ENCODE measurements at places on chromosomes 13 and 19.

DNA sequence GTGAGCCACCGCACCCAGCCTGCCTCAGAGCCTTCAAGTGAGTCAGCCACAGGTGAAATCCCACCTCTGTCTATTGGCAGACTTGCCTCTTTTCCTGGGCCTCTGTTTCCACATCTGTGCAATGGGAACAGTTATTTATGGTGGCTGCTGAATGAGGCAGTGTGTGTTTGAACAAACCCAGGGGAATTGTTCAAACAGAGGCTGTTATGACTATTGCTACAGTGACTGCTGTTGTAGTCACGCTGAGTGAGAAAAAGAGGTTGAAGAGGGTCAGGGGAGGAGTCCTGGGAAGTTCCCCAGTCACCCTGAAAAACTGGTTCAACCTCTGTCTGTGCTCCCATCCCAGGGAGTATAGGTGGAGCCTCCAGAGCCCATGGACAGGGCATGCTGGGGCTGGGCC lies at the start of gene CEACAM19:
Gene CEACAM19 (plus strand): TSS at position 83 of the 400 bp plus-strand sequence. CDS start 450 bp downstream, outside the sequence.
- DNase-seq: no peak

DNA sequence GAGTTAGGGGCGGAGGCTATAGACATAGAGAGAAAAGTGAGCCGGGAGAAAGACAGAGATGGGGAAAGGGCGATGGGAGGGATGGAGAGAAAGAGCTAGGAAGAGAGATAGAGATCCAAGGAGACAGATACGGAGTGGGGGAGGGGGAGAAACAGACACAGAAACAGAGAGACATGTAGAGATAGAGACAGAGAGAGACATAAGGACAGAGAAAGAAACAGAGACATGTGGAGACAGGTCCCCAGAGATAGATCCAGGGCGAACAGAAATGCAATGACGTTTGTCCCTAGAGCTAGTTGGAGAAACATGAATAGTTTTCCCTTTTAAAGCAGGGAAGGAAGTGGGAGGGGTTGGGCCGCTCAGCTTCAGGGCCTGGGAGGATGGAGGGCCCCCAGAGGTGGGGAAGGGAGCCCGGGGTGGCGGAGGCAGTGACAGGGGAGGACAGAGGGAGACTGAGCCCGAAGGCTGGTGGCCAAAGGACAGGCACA lies 4.6 kb downstream of the PPP1R14A start:
- DNase-seq: peak; percentile 49

DNA sequence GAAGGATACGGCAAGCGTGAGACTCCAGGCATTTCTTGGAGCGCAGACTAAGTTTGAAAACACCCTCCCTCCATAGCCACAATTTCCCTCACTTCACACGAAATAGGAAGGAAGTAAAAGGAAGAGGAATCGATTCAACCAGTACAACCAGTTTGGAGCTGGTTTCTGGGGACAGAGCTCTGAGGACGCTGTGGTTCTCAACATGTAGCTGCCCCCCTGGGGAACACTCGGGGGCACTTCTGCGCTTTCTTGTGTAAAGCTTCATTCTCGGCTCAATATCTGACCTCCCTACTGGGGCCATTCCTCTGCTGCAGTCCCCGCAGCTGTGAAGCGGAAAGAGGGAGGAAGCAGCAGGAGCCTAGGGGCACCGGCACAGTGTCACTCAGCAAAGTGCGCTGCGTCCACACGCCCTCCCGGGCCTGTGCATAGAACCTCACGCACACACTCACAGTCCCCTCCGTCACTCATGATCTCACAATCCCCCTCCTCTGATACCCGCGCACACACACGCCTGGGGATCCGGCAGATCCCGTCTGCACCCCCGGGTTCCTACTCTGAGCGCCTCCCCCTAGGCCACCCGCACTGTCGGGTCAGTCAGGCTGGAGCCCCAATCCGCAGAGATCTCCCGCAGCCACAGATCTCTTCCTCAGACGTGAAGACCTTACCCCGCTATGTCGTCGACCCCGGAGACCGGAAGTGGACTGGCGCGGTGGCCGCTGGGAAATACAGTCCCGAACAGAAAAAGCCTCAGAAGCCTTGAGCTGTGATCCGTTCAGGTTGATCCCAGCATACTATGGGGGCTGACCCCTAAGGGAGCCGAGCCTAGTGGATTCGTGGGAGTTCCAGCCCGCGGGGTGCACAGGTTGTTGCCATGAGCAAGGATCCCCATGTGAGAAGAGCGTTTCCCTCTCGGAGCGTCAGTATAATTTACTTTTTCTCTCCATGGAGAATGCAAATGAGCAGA lies at the start of gene ZNF780A:
Gene ZNF780A (minus strand): TSS at position 703 of the 964 bp plus-strand sequence. CDS start 6,190 bp downstream, outside the sequence.
- DNase-seq: peak; percentile 82

GRCh38 chr13:100302391-100302790 lies 213.5 kb downstream of the PCCA start:
- no peak for DNase-seq

- DNase-seq: peak; percentile 74
Measured at GRCh38 chr13:48500652-48501197, 32.2 kb downstream of the RCBTB2 start.

DNA sequence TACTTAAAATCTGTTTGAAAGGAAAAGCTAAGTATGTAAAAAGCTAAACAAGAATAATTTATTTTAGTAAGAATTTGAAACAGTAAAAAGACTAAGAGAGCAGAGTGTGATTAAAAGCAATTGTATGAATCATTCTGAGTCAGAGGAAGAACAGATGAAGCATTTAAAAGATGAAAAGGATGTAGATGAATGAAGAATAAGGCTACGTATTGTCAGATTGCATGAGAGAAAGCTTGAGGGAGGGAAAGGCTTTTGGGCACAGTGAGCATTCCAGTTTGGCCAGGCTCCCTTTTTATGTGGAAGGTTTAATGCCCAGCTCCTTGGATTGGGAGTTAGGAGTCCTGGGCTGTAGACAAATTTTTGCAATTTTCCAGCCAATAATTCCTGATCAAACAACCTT lies 117.7 kb downstream of the FREM2 start:
- no peak for DNase-seq

- no peak for DNase-seq
Measured at GRCh38 chr19:32012886-32013631, 332.4 kb upstream of the ZNF507 start.

GRCh38 chr13:74274916-74275315 lies 140.7 kb upstream of the KLF12 start:
- no peak for DNase-seq

GRCh38 chr13:112443191-112443994 lies 67.2 kb downstream of the SPACA7 start:
- DNase-seq: no peak
